ENCODE measurements at places on chromosomes 11 and 22.

DNA sequence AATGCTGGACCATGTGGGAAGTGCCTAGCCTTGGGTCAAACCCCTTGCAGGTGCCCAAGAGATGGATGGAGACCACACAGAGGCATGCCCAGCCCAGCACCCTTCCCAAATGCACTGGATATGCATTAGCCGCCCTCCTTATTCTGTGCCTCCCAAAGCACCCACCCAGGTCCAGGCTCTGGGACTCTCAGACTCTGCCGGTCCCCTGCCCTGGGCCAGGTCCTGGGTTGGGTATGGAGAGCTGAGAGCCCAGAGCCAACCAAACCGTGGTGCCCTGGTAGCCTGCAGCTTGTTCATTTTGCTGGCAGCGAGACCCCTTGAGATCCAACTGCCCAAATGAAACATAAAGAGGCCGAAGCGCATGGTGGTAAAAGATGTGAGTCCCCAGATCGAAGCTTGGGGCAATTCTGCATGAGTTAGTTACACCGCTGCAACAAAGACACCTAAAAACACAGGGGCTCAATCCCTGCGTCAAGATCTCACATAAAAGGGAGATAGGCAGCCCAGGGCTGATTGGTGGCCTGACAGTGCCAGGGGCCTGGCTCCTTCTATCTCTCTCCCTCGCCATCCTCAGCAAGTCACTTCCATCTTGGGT is 61.5 kb downstream of the MYEOV start:
- peak; percentile 1 for DNase-seq

GRCh38 chr22:27660306-27660705 is 141.2 kb downstream of the MN1 start:
- DNase-seq = no peak

DNA sequence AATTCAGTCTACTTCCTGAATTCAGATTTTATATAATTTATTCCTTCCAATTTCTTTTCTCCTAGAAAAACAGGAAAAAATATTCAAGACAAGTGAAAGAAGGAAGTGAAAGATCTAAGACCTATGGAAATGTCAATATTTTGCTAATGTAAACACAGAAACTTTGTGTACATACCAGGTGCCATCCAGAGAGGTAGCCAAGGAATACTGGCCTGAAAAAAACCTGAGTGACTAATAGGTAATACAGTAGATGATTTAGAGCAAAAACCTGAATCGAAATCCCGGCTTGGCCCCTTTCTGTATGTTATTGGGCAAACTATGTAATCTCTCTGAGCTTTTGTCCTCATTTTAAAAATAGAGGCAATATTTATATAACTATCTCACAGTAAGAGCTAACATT is 59.2 kb upstream of the FSHB start:
- DNase-seq = no peak

DNA sequence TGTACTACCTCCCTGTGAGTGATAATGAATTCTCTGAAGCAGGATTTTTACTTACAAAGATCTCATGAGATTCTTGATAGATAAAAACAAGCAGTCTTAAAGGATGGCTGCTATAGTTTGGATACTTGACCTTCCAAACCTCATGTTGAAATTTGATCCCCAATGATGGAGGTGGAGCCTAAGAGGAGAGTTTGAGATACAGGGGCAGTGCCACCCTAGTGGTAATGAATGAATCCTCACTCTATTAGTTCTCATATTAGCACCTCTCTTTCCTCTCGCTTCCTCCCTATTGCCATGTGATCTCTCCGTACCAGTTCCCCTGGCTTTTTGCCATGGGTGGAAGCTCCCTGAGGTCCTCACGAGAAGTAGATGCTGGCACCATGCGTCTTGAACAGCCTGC is 37.9 kb upstream of the OR8B8 start:
- no peak for DNase-seq

DNA sequence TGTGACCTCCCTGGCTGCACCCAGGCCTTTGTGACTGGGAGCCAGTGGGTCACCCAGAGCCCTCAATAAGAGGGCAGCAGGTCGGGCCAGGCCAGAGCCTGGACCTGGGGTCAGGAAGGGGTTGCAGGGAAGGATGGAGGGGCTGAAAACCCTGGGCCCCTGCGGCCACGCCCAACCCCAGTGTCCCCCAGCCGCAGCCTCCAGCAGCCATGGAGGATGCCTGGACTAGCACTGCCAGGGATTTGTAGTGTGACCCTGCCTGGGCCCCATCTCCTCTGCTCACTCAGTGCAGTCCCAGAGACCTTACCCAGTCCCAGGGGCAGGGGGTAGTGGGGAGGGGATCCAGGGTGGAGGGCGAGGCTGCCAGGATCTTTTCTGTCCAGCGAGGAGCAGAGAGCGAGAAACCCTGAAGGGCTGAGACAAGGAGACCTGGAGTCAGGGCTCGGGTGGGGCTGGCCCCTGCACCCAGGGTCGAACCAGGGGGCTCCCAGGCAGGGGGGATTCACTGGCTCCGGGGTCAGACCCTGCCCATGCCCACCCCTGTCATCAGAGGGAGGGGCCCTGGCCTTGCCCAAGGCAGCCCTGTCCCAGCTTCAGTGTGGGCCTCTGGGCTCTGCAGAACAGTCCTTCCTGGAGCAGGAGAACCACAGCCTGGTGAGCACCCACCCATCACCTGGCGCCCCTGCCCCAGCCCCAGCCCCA is 187.5 kb downstream of the IGLL1 start:
- DNase-seq = no peak

DNA sequence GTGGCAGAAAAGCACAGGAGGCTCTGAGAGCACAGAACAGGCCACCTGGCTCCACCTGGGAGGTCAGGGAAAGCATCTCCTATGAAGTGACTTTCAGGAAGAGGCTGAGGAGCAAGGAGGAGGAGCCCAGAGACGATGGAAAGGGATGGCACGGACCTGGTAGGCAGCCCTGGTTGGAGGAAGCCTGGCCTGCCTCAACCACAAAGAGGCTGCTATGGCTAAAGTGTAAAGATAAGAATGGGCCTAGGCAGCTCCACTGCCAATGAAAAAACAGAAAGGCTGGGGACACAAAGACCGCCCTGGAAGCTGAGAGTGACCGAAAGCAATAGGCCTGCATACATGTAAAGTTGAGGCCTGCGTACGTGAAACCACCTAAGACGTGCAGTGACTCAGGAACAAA is 31.2 kb upstream of the ETS1 start:
- no peak for DNase-seq

DNA sequence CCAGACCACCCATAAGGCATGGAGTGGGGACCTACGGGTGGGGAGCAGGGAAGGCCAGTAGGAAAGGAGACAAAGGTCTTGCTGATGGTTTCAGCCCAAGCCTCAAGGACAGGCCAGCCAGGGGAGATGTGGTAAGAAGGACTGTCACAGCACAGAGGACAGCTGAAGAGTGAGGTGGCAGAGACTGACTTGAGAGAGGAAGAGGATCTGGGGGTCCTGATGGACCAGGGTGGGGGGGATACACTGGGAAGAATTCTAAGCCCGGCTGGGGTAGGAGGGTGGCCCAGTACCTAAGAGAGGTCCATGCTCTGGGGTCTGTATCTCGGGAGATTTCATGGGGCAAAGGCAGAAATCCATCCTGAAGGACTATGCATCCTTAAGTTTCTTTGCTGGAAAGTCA is 66.1 kb upstream of the THY1 start:
- no peak for DNase-seq

- DNase-seq = no peak
Measured at GRCh38 chr11:103928040-103928801, 108.2 kb upstream of the DDI1 start.

DNA sequence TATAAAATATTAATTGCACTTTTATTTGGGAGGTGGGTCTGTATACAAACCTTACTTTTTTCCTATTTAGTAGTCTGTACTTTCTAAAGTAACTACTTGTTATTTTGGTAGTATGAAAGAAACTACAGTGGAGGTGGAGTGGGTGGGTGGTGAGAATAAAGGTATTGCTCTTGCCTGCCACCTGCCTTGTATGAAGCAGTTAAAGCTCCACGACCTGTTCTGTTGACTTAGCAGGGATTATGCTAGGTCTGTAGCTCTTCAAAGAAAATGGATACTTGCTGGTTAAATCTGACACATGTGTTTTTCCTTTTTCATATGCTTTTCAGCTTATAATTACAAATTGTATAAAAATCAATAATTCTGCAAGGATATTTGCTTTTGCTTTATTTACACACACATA is 111.9 kb downstream of the EHF start:
- no peak for DNase-seq

- DNase-seq = no peak
Measured at GRCh38 chr11:24872651-24873311, 375.9 kb downstream of the LUZP2 start.

GRCh38 chr11:85590848-85591483 is 36.2 kb downstream of the DLG2 start:
- DNase-seq = no peak

DNA sequence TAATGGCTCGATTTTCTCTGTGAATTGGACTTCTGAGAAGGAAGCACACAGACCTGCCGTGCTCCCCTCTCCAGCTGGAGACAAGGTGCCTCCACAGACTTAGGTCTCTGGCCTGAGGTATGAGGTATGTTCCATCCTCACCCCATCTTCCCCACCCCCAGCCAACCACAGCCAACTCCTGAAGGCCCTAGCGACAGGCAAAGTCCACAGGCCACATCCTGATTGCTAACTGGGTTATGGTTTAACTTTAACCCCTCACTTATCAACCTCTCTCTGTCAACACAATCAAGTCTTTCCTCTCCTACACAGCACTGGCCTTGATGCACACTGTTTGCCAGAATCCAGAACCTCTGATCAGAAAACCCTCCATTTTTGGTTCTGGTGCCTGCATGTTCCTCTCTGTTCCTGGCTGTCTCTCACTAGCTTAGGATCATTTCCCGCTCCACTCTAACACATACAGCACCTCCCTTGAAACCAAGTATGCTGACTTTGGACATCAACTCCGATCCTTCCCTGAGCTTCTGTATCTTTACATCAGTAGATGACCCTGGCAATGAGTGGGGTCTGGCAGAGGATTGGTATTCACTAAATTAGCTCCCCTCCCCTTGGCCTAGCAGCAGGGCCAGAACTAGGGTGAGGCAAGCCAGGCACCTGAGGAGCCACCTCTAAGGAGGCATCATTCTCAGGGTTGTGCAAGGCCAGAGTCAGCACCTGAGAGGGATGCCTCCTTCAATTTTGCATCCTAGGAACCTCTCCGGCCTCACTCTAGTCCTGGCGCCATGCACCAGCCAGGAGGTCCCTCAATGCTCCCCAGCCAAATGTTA is 22.0 kb downstream of the JAML start:
- DNase-seq = peak; percentile 80

- DNase-seq = no peak
Measured at GRCh38 chr11:34207487-34208180, 102.2 kb downstream of the NAT10 start.

DNA sequence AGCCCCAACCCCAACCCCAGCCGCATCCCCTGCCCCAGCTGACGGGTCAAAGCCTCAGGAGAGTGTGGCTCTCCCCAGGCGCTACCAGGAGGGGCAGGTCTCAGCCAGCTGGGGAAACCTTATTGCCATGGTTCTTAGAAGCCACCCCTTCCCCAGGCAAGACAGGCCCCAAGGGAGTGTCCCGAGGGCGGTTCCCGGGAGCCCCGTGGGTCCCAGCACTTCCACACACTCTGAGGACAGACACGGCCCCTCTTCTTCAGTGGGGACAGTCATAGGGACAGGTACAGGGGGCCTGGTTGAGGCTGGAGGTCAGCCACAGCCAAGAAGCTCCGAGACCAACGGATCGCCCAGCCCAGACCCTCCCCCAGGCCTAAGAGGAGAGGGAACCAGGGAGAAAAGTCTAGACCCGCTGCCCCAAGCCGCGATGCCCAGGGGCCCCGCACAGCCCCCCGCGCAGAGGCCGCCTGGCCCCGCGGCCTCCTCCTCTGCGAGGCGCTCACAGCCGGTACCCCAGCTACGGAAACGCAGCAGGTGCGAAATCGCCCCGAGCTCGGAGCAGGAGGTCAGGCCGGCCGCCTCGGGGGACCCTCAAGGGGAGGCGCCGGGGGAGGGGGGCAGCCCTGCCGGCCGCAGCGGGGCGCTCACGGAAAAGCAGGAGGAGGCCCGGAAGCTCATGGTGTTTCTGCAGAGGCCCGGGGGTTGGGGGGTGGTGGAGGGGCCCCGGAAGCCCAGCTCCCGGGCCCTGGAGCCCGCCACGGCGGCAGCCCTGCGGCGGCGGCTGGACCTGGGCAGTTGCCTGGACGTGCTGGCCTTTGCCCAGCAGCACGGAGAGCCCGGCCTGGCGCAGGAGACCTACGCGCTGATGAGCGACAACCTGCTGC is 2.6 kb downstream of the KLHDC7B start:
- DNase-seq = peak; percentile 72

DNA sequence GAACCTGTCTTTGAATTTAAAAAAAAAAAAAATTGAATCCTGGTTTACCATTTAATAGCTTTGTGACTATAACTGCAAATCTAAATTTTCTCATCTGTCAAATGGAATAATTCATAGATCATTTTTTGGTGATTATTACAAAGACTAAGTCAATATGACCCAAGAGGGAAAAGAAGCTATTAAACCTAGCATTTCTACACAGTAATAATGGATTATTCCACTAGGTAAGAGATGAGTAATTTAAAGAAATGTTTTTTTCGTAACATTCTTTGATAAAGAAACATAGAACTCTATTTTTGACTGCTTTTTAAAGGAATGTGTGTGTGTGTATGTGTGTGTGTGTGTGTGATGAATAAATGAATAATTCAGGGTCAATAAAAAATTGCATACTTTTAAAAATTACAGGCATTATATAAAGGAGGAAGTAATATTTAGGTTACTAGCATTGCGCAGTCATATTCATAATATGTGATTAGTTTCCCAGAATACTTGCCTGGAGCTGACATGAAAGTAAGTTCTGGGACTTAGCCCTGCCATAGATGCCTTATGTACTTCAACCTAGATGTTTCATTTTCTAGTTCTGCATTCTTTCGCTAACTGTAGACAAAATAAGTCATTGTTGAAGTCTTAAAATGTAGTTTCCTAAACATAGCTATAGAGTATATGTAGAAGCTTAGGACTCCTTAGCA is 72.9 kb downstream of the TMEM135 start:
- no peak for DNase-seq

DNA sequence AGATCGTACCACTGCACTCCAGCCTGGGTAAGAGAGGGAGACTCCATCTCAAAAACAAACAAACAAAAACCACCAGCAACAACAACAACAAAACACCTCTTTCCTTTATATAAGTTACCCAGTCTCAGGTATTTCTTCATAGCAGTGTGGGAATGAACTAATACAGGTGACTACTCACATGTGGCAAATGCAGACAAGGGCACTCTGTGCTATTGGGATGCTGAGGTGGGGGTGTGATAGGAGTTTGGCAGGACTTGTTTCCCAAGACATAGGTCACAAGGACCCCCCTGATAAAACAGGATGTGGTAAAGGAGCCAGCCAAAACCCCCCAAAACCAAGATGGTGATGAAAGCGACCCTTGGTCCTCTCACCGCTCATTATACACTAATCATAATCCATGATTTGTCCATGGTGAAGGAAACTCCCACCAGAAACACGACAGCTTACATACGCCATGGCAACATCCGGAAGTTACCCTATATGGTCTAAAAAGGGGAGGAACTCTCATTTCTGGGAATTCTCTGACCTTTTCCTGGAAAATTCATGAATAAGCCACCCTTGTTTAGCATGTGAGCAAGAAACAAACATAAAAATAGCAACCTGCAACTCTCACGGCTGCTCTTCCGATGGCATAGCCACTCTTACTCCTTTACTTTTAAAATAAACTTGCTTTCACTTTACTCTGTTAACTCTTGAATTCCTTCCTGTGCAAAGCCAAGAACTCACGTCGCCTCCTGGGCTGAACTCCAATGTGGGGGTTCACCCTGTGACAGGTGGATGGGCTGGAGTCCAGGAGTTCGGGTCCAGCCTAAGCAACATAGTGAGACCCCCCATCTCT is 18.8 kb upstream of the INCENP start:
- DNase-seq = no peak

Data from stimulated activated naive CD8-positive, alpha-beta T cell treated with anti-CD3 and anti-CD28 coated beads, Interleukin-15, Interleukin-2, amounts not matched to agents 100 U/mL and 50 U/mL, for 24 hours (primary cell).